ENCODE measurements at places on chromosomes 7 and 10.
A peak's percentile ranks its signal among the peaks of the same experiment; 100 is the strongest.

- DNase-seq: peak; percentile 28
Measured at GRCh38 chr7:83547526-83547925, 101.4 kb downstream of the SEMA3E start.

GRCh38 chr10:103706762-103707161, 148.6 kb downstream of the SH3PXD2A start:
- no peak for DNase-seq

- DNase-seq: no peak
Measured at GRCh38 chr7:127937066-127937680, 94.1 kb downstream of the LRRC4 start.

GRCh38 chr10:19915816-19916215, 99.6 kb downstream of the PLXDC2 start:
- no peak for DNase-seq

GRCh38 chr7:80439894-80440821, 71.7 kb downstream of the GNAT3 start:
- peak; percentile 31 for DNase-seq

DNA sequence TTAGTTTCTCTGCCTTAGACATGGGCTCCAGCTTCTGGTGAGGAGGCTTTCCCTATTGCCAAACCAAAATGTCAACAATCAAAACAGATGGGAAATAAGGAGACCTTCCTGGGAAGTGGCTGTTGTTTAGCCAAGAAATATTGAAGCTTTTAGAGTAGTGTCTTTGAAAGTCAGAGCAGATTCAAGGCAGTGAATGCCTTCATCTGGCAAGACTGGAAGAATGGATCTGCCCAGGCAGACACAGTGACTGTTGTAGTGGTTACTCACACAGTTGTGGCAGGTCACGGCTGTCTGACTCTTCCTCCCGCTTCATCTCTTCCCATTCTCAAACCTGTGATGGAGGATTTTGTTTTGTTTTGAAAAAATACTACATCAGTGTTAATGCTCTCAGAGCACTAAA, 154.1 kb upstream of the ADO start:
- DNase-seq: no peak

GRCh38 chr7:147894271-147894670, 696.3 kb upstream of the C7orf33 start:
- no peak for DNase-seq

- no peak for DNase-seq
Measured at GRCh38 chr7:102080019-102080433, 206.6 kb upstream of the SH2B2 start.

- DNase-seq: no peak
Measured at GRCh38 chr7:90838799-90839198, 242.7 kb downstream of the CDK14 start.

DNA sequence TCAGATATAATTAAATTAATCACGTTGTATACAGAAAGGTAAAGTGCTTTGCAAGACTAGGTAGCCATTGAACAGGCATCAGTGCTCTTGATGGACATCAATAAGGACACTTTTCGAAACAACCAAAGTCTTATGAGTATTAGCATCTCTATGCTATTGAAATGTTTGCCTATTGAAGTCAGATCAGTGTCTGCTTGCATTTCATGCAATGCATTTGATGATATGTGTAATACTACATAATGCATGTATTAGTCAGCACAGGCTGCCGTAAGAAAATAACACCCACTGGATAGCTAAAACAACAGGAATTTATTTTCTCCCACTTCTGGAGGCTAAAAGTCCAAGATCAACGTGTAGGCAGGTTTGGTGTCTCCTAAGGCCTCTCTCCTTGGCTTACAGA, 209.3 kb upstream of the PLXDC2 start:
- no peak for DNase-seq

DNA sequence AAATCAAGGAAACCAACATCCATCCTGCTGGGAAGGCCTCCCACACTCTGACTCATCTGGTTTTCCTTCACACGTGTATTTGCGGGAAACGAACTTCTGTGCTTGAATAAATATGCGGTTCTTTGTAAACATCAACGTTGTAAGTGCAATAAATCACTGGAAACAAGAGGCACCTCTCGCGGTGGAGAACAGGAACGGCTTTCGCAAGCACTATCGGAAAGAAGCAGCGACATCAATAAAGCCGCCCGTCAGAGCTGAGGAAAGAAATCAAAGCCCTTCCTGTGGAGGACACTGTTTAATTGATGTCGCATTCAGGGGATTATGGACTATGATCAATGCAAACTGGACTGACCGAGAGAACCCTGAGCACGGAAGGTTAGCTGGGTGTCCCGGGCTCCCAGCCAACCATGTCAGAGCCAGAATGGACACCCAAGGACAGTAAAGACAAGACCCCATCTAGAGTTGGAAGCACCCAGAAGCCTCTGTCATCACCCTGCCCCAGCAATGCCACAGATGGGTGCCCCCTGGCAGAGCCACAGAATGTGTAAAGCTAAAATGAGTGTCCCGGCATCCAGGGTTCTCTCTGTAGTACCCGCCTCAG, 37.6 kb downstream of the OAT start:
- peak; percentile 26 for DNase-seq

Measured in endothelial cell of umbilical vein (primary cell).